Activated CD8-positive, alpha-beta memory T cell treated with anti-CD3 and anti-CD28 coated beads, Interleukin-2, amount 50 U/mL, for 4 hours (primary cell): ENCODE measurements at places on chromosomes 12 and 14.

- DNase-seq = no peak
Observed at GRCh38 chr14:58275527-58276190, 22.7 kb upstream of the ARID4A start.

- no peak for DNase-seq
Observed at GRCh38 chr12:76942267-76942666, 63.4 kb upstream of the CSRP2 start.

DNA sequence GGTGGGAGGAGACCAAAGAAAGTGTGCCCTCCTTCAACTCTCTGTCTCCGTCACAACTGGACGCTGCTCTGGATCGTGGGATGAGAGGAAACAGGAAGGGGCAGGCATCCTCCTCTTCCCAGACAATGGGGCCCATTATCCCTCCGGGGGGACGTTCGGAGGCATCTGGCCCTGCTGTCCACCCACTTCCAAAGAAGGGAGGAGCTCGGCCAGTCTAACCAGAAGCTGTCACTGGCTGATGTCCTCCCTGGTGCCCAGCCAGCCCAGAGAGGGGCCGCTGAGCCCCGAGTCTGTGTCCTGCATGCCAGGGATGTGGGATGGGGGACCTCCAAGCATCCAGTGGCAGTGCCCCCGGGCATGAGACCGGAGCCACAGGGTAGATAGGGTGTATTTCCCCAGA is 39.8 kb upstream of the MEG3 start:
- no peak for DNase-seq

DNA sequence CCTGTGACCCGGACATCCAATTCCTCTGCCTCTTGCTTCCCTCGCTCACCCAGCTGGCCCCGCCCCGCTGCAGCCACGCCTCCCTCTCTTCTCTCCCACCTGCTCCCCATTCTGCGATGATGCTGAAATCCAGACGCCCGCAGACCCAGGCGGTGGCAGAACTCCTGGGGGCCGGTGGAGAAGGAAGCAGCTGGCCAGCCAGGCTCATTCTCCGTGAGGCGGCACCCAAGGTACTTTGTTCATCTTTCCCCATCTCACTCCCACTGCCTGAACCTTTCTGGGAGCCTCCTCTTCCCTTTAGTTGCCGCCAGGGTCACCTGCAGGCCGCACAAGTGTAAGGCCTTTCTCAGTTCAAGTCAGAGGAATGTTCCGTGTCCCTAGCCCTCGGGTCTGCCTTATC is 35.7 kb downstream of the FOXN4 start:
- DNase-seq = no peak

DNA sequence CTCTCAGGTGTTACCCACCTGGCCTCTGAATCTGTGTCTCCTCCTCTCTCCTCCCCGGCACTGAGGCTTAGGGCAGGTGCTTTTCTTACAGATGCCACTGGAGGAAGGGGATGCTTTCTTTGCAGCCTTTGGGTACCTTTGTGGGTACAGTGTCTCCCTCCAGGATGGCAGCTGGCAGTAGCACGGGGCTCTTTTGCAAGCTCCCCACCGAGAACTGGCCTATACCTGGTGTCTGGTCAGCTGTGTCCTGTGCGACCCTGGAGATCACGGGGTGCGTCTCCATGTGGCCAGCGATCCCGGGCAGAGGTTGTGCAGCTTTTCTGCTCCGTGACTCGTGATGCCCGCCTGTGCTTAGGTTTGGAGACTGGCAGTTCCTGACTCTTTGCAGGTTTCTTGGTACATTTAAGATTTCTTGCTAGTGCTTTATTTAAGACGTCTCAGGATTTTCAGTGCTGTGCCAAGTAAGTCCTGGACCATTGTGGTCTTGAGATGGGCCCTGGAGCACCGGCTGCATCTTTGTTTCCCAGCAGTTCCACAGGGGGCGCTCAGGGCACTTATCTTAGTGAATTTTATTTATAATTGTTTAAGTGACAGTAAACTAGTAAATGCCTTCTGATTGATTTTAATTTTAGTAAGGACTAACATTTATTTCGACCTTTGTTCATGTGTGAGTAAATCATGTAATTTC is 68.9 kb downstream of the DDX51 start:
- no peak for DNase-seq

DNA sequence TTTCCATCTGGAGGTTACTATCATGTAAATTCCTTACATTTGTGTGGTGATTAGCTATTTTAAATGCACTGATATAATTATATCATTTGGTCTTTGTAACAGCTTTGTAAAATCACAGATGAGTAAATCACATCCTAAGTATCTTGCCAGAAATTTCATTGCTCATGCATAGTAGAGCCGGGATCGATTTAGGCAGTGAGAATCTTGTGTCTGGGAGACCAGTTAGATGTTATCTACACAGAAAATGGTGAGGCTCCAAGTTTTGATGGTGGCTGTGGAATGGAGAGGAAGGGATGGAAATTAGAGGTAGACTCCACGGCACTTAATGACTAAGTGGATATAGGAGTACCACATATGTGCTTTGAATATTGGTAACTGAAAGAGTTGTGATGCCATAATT is 156.3 kb downstream of the MSRB3 start:
- DNase-seq = no peak

- no peak for DNase-seq
Observed at GRCh38 chr12:90292183-90292582, 583.5 kb upstream of the ATP2B1 start.

- no peak for DNase-seq
Observed at GRCh38 chr14:36515896-36516718, 3.9 kb downstream of the NKX2-1 start.

DNA sequence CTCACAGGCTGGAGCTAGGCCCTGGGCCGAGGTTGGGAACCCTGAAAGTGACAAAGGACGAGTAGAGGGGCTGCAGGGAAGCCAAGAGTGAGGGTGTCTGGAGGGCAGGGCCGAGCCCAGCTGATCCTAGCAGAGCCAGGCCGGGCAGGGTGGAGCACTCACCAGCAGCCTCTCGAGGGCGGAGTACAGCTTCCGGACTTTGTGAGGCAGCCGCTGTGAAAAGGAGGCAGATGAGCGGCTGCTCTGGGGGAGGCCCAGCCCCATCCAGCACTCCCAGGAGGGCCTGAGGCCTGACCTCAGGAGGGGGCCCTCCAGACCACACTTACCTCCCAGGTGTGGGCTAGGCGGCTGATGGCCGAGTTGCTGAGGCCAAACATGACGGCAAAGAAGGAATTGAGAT is 14.7 kb upstream of the ENDOU start:
- DNase-seq = no peak

DNA sequence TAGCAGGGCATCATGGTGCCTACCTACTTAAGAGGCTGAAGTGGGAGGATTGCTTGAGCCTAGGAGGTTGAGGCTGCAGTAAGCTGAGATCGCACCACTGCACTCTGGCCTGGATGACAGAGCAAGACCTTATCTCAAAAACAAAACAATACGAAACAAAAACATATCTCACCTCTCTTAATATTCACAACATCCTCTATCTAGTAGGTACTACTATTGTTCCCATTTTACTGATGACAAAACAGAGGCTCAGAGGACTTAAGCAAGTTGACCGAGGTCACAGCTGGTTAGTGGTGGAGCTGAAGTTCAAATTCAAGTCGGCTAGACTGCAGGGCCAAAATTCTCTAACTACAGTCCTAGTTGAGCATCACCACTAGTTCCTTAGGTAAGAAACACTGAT is 172.3 kb upstream of the EEA1 start:
- no peak for DNase-seq

DNA sequence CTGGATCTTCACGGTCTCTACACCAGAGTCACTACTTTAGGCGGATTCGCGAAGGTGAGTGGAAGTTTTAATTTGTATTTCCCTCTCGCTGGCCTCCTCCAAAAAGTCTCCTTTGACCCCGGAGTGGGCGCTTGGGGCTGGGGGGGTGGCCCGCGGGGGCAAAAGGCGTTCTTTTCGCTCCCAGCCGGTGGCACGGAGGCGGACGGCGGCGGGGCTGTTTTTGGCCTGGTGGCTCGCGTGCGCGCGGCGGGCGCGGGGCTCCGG is 510 bp downstream of the ARID2 start:
- peak; percentile 51 for DNase-seq

- no peak for DNase-seq
Observed at GRCh38 chr12:16555630-16556029, 50.3 kb downstream of the LMO3 start.

GRCh38 chr14:75543253-75543652 is 21.0 kb downstream of the BATF start:
- no peak for DNase-seq

- DNase-seq = peak; percentile 11
Observed at GRCh38 chr12:131085816-131086591, 132.3 kb downstream of the ADGRD1 start.

DNA sequence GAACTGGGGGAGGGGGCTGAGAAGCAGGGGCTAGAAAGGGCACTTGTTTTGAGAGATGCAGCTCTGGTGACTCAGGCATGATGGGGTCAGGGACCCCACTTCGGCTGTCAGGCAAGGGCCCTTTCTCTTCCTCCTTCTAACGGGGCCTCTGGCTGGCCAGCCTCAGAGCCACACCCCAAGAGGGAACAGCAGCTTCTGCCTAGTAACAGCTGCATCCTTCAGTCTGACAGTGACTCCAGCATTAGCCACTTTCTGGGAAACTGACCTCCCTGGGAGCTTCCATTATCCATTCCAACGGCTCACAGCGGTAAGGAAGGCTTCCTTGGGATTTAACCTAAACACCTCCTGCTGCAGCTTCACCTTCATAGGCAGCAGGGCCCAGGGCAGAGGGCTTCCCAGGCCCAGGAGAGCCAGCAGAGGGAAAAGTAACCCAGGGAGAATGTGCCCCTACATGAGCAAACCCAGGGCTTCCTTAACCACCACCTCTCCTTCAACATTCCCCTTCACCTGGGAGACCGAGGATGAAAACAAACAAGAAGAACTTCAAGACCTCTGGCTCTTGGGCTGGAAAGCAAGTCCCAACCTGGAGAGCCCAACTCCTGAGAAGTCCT is 2.7 kb downstream of the NCKAP5L start:
- no peak for DNase-seq

- no peak for DNase-seq
Observed at GRCh38 chr12:112988224-112988623, 9.9 kb downstream of the OAS2 start.

DNA sequence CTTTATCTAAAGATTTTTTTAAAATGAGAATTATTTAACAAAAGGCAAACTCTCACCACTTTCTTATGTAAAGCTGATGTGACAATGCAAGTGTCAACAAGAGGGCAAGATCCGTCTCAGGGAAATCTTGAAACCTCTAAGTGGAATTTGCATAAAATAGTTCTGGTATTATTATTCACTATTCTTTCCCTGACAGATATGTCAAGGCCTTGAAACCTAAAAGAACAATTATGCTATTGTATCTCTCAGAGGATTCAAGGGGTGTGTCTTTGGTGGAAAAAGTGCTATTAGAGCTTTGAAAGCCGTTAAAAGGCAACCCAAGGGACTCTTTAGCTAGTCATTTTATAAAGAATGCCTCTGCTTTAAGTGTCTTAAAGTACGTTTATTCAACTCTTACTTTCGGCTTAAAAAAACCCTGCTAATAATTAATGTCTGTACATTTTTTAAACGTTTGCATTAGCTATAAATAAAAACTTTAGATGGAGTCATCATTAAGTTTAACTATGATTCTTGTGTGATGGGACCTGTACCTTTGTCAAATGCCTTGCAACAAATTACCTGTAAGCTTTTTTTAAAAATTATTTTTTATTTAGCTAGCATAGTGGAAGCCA is 585.5 kb downstream of the VRK1 start:
- DNase-seq = no peak

- DNase-seq = no peak
Observed at GRCh38 chr12:84397263-84397662, 515.3 kb downstream of the SLC6A15 start.
